Activated CD4-positive, alpha-beta T cell treated with anti-CD3 and anti-CD28 coated beads for 24 hours (primary cell): ENCODE measurements at places on chromosomes 1 and 21.

GRCh38 chr1:24901791-24902470 lies 28.1 kb downstream of the RUNX3 start:
- no peak for DNase-seq

- no peak for DNase-seq
These were observed 43.4 kb downstream of the FHAD1 start for GRCh38 chr1:15290382-15290781.

DNA sequence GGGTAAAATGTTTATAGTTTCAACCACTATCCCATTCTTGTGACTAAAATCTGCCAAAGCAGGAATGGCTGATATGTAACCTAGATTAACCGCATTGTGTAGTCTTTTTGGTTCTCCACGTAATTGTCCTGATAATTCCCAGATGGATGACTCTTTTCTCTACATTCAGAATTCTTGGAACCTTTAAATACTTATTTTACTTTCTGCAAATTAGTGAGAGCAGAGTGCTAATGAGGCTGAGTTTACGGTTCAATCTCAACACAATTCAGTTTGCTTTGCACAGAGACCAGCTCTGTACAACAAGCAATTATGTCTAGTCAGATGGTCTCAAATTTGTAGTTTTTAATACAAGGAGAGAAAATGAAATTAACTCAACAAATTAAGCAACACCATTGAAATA lies 9.1 kb downstream of the CRB1 start:
- DNase-seq: no peak

- no peak for DNase-seq
These were observed 213.0 kb downstream of the DAB1 start for GRCh38 chr1:57210881-57211280.

GRCh38 chr1:18632218-18632588 lies 1.6 kb downstream of the PAX7 start:
- no peak for DNase-seq

DNA sequence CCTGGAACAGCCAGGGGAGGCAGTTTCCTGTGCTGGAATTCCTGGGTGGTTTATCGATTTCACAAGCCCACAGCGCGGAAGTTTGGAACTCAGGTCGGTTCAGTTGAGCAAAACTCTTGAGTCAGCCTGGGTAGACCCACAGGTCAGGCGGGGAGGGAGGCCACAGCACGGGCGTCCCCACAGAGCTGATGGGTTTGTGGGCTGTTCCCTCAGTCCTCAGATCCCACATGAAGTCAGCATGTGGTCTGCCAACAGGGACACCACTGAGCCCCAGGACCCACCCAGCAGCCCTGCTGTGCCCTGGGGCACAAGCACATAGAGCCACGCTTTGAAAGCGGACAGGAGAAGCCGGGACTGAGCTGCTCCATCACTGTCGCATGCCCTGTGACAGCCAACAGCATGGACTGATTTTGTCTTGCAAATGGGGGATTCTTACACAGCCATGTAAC lies 17.4 kb downstream of the BMP8A start:
- DNase-seq: no peak

DNA sequence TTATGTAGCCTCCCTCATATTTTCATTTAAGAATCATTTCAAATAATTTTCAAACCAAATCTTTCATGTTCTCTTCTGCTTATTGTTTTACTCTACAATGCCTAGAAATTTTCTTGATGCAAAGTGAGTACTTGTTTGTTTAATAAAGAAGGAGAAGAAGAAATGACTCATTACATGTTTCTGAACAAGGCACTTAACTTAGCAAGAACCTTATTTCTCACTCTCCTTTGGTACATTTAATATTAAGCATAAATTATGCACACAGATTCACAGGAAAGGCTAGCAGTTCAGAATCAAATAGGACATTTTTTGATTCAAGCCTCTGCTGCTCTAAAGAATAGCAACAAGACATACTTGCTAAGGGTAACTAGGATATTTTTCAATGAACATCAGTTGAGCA lies 9.1 kb downstream of the SCYL3 start:
- no peak for DNase-seq

DNA sequence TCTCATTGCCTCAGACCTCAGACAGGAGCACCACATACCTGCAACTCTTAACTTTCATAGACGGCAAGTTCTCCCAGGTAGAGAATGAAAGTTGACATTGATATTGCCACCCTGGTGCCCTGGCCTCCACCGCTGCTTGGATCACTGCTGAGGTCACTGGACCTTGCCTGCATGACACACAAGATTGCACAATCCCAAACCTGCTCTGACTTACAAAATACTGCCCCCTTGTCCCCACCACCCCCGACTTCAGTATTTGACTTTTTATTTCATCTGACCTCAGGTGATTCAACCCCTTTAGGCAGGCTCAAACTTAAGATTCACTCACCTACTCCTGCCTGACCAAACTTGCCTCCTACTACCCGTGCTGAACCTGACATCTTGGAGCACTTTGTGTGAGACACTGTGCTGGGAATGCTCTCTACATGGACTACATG lies 43.1 kb upstream of the S1PR1 start:
- no peak for DNase-seq

- no peak for DNase-seq
These were observed 23.4 kb downstream of the RPL5 start for GRCh38 chr1:92855236-92855635.

- DNase-seq: no peak
These were observed 1.1 kb upstream of the LMO4 start for GRCh38 chr1:87327376-87328271.

GRCh38 chr1:26702680-26703038 lies 6.8 kb downstream of the ARID1A start:
- DNase-seq: peak; percentile 19

GRCh38 chr21:14040386-14040785 lies 170.4 kb downstream of the LIPI start:
- DNase-seq: no peak

DNA sequence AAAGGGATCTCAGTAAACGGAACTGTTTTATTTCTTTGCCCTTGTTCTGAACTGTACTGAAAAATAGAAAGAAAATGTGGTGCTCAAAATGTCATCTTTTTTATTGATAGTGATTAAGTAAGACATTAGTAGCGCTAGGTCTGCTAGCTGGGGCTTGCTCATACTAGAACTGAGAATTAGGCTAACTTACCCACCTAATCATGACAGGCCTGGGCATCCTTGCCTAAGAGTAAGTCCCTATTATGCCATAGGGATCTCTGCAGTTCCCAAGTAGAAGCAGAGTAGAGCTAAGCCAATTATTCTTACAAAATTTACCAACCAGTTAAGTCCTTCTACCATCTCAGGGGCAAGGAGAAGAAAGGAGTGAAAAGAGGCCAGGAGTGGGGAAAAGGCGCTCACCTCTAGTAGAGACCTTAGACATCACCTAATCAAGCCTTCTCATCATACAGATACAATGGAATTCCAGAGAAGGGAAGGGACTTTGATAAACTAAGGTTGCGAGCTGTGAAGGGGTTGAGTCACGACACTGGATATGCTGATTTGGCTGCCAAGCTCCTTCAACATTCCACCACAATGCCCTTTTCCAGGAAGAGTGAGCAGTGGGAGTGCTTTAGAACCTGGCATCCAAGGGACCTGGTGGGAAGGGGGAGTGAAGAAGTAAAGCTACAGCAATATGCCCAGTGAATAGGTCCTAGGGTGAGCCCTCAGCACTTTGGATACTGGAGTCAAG lies 27.7 kb upstream of the RPTN start:
- no peak for DNase-seq

DNA sequence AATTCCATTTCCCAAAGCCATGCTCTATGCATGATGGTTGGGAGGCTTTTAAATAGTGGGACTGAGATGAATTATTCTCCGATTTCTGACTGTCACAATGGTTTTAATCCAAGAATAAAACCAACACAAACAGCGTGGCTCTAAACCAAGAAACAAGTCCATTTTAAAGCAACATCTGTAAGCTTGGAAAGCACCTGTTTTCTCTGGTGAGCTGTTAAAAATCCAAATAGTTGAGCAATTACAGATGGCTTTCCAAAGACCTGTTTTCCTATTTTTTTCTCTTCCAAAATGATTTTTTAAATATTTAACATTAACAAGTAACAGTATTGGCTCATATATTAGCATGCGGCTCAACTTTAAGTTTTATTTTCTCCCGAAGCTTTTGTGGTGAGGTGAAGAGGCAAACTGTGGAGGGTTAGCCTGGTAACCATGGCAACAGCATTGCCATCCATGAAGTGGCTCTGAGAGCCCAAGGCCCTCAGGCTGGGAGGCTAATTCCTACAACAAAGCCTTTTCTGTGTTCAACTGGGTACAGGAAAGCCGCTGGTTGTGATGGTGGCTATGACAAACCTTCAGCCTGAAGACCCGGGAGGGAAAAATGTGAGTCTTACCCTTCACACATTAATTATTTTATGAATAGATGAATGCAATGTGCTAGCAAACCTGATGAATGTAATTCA lies 56.7 kb upstream of the B3GALT5 start:
- no peak for DNase-seq

DNA sequence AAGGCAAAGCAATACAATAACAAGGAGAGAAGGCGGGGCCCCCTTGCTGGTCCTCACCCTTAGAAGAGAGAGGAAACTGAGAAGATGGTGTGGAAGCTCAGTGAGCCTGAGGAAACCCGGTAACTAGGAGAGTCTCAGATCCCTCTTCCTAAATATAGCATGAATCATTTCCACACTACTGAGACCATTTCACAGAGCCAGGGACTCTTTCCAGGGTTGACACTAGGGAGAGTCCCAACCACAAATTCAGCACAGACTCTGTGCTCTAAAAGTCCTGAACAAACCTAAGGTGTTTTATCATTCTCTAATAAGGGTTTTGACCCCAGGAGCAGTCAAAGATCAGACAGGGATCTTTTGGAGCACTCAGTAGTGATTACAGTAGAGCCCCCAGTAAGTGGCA lies 647.7 kb downstream of the KCNT2 start:
- DNase-seq: no peak

GRCh38 chr1:161350671-161351070 lies 17.0 kb downstream of the CFAP126 start:
- no peak for DNase-seq

- DNase-seq: no peak
These were observed 52.0 kb downstream of the KIF21B start for GRCh38 chr1:200971428-200971903.

DNA sequence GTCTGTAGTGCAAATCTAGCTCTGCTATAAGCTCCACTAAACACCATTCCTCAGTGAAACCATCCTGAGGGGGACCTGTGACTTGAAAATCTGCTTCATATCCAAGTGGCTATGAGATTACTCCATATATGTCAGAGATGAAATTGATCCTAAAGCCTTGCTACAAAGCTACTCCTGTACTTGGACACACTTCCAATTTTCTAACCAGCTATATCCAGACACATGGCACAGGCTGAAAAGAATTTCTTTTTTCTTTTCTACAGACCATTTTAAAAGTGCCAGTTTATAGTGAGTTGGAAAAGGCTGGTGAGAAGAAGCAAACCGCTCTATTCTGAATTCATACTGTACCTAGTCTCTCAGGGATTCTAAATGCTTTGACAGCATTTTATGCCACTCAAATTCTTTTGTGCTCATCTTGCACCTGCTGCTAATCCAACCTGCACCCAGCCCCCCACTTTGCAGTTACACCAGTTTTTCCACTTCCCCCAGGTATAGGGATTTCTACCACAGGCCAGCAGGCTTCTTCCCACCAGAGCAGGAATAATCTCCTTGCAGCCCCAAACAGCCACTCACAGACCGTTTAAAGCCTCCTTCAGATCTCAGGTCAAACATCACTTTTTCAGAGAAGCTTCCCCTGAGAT lies 112.5 kb downstream of the RERE start:
- no peak for DNase-seq

DNA sequence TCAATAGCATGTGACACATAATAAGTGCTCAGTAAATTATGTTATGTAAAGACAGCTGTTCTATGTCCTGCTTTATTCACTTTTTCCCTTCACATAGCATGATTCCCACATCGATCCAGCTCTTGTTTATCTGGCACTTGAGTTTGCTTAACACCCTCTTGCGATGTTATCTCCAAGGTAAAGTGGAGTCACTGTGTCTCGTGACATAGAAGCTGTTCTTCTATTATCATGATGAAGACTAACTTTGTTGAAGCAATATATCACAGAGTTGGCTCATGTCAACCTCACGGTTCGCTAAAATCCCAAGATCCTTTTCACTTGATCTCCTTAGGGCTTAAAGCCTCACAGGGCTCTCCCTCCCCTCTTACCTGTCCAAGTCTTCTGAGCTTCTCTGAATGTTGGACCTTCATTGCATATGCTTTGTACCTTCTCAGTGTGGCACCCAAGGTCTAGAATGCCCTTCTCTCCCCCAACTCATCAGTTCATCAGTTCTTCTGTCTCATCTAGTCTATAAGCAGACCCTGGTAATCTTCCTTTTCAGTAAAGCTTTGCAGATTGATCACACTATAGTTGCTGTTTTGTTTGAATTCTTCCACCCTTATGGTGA lies 38.0 kb downstream of the PLXNA2 start:
- DNase-seq: no peak
